Activated naive CD4-positive, alpha-beta T cell treated with anti-CD3 and anti-CD28 coated beads, Interleukin-2, amount 10 ng/mL, durations not matched to agents 7 days and 5 days (primary cell): ENCODE measurements at places on chromosomes 13 and 19.

DNA sequence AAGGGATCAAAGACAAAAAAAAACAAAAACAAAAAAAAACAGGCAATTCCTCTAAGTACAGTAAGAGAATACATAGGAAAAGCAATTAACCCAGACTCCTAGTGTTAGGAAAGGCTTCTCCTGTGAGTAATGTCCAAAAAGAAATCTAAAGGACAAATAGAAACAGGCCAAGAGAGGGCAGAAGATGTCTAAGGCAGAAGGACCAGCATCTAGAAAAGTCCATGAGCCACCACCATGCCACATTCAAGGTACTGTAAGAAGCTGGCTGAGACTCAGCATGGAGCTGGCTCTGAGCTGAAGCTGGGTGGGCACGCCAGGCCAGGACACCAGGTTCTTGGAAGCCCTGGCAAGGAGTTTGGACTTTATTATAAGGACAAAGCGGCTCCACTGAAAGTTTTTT is 118.1 kb upstream of the FRY start:
- no peak for DNase-seq

GRCh38 chr13:79011179-79011578 is 352.2 kb upstream of the OBI1 start:
- no peak for DNase-seq

- no peak for DNase-seq
Observed at GRCh38 chr13:112828082-112828699, 138.4 kb downstream of the ATP11A start.

- no peak for DNase-seq
Observed at GRCh38 chr13:109922518-109922917, 136.1 kb upstream of the IRS2 start.
